ENCODE measurements at places on chromosomes 2 and 18.

- DNase-seq = no peak
Observed at GRCh38 chr18:12246849-12247808, 7.0 kb upstream of the CIDEA start.

- DNase-seq = no peak
Observed at GRCh38 chr2:72991980-72992733, 74.8 kb downstream of the EMX1 start.

GRCh38 chr2:35787302-35788031 is 568.1 kb upstream of the CRIM1 start:
- DNase-seq = no peak

GRCh38 chr2:20635675-20636584 is 15.0 kb downstream of the HS1BP3 start:
- peak; percentile 27 for DNase-seq

DNA sequence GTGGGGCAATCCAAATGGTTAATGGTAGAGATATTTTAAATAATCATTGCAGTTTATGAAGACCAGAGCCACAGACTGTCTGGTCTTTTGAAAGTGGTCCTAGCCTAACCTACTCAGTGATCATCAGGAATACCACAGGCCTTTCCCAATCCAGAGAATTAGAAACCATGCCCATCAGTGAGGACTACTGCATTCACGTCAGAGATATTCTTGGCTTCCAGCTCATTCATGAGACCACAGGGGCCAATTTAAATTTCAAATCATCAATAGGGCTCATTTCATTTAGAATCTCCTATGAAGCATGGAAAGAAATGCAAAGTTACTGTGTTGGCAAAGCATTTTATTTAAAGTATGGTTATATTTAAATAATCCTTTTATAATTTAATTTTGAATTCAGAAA is 362.3 kb upstream of the KCNJ3 start:
- DNase-seq = no peak

- no peak for DNase-seq
Observed at GRCh38 chr2:213252206-213252605, 32.1 kb upstream of the SPAG16 start.

DNA sequence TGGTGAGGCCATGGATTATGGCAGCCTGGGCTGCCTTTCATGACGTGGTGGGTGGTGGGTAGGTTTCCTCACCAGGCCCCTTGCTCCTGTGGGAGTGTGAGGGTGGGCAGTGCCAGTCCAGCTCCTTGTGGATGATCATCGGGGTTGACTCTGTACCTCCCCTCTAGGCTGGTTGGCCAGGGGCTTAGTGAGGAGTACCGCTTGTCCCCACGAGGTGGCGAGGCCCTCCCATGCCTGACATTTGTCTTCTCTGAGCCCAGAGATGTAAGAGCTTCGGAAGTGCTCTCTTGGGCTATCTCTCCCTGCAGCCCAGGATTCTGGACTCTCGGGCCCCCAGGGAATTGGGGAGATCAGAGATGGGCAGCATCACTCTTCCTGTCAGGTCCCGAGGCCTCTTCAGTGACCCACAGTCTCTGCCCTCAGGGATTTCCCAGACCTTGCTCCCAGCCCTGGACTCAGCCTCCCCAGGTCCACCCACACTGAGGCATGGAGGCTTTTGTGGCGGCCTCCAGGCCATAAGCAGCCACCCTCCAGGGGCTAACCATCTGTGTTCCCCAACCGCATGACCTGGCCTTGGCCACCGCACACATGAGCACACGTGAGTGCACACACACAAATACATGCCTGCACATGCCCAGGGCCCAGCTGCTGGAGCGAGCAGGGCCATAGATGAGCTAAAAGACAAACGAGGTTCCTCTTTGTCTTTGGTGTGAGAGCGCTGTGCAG is 6.5 kb downstream of the SPR start:
- peak; percentile 26 for DNase-seq

DNA sequence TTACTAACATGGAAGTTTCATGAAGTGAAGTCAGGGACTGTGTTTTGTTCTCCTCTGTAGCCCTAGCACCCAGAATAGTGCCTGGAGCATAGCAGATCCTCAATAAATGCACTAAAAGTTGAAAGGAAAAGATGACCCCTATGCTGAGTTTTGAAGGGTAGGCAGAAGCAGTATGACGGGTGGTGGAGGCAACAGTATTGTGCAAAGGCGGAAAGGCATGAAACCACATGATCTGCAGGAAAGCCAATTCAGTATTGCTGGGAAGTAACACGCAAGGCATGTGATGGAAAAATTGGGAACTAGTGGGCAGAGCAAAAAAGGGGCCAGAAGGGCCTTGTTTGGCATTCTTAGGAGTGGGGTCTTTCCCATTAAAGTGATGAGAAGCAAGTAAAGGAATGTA is 23.1 kb downstream of the DTNB start:
- no peak for DNase-seq

- no peak for DNase-seq
Observed at GRCh38 chr18:293536-293935, 25.7 kb upstream of the THOC1 start.

GRCh38 chr18:7926526-7926925 is 359.4 kb downstream of the PTPRM start:
- DNase-seq = no peak

GRCh38 chr2:112764071-112765044 is at the start of gene CKAP2L:
TSS of gene CKAP2L (minus strand) at chr2:112764609. CDS start at chr2:112764598, 11 bp downstream.
- peak; percentile 93 for DNase-seq

DNA sequence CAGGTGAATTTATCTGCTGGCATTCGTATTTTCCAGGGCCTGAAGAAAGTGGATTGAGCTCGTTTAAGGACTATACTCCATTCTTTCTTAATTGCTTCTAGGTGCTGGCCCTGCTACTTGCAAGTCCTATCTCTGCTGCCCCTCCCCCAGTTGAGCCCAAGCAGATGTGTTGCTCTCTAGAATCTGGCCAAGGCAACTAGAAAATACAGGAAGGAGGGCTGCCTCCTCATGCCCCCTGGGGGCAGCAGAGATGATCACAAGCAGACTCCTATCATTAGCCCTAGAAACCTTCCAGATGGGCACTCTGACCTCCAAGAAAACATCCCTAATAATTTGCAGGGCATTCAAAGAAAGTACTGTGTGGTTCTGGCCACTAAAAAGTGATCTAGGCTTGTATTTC is 72.5 kb upstream of the CYP26B1 start:
- DNase-seq = no peak

DNA sequence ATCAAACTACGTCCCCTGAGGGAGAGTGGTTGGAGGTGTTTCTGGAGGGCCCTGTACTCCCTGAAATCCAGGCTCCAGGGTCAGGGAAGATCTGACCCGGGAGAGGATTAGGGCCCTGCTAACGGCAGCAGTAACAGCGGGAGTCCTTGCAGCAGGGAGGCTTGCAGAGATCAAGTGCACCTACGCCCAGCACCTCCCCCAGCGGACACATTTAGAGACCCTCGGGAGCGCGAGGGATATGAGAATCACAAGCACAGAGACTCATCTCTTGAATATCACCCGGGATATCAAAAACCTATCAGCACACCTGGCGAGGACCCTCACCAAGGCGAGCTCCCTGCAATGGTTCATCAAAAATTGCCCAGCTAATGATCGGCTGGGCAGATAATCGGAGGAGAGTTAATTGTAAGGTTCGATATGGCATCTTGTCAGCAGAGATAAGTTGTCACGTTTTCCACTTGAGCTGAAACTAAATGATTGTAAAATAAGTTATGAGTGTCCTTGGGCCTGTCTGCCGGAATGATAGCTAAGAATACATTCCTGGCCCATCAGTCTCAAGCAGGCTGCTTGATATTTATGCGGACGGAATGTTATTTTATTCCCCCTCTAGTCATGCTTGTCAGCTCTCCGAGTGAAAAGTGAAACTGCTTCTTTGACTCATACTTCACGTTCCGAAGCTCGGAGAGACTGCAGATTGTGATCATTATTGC is 209.8 kb downstream of the GBX2 start:
- no peak for DNase-seq
